ENCODE measurements at places on chromosomes 16 and 17. TPM values are rescaled to one million over a fixed set of nuclear protein-coding genes. Genes with fewer than 3 reads are reported as not detected.

GRCh38 chr17:68759002-68759342 lies 157.8 kb upstream of the FAM20A start:
- no peak for DNase-seq
- H3K36me3 ChIP-seq, result no peaks in the 10 kb centered on the region
- no peak overlapping the region for H3K4me3 ChIP-seq

- DNase-seq, result no peak
- no peak overlapping the region for H3K27ac ChIP-seq
- H3K27me3 ChIP-seq, result peaks cover 74% of the 10 kb centered on the region
Measured at GRCh38 chr17:36892112-36892838, 45.0 kb upstream of the LHX1 start.

DNA sequence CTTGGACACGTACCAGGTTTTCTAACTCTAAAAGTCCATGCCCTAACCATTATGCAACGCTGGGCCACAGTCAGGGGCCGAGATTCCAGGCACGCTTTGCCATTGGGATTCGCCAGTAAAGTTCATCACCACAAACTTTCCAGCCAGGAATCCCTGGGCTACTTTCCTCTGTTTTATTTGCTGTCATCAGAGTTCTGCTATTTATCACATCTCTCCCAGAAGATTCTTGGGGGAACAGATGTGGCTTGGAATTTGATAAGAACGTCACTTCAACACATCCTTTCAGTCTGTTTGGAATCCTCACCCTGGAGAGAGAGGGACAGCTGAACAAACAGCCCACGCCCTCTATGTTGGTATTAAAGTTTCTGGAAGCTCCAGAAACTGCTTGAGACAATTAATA lies 109.6 kb upstream of the CACNG3 start:
- no peaks in the 10 kb centered on the region for H3K4me1 ChIP-seq
- no peak for DNase-seq
- H3K36me3 ChIP-seq, result no peaks in the 10 kb centered on the region

DNA sequence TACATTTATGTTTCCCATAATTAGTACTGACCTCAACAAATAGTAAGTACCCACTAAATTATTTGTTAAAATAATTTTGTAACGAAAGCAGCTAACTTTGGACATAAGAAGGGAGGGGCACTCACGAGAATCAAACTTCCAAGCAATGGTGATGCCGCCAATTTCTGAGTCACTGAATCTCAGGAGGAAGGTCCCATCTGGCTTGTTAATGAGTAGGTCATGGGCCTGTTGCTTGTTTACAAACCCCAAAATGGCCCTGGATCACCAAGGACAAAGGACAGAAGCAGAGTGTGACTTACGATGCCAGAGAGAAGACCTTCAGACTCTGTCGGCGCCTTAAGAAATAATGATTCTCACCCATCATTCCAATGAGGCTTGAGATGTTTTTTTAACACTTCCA lies 15.8 kb upstream of the GHDC start:
- H3K27me3 ChIP-seq, result no peaks in the 10 kb centered on the region
- peaks cover 93% of the 10 kb centered on the region for H3K36me3 ChIP-seq
- H3K27ac ChIP-seq, result no peak overlapping the region
- H3K4me1 ChIP-seq, result peaks cover 21% of the 10 kb centered on the region
- no peak overlapping the region for H3K4me3 ChIP-seq

- H3K27ac ChIP-seq, result no peak overlapping the region
- no peak for DNase-seq
- H3K36me3 ChIP-seq, result peaks cover 12% of the 10 kb centered on the region
- no peak overlapping the region for H3K4me3 ChIP-seq
- H3K4me1 ChIP-seq, result no peaks in the 10 kb centered on the region
Measured at GRCh38 chr16:31055613-31056012, 18.4 kb downstream of the ZNF668 start.

- DNase-seq, result no peak
- H3K36me3 ChIP-seq, result no peaks in the 10 kb centered on the region
- H3K27me3 ChIP-seq, result no peaks in the 10 kb centered on the region
- no peak overlapping the region for H3K4me3 ChIP-seq
- no peak overlapping the region for H3K27ac ChIP-seq
Measured at GRCh38 chr17:394718-395095, 42.1 kb upstream of the RPH3AL start.

GRCh38 chr17:74839990-74840852 lies 19.5 kb downstream of the GRIN2C start:
- no peak for DNase-seq
- no peak overlapping the region for H3K4me3 ChIP-seq
- peaks cover 34% of the 10 kb centered on the region for H3K36me3 ChIP-seq
- peaks cover 36% of the 10 kb centered on the region for H3K4me1 ChIP-seq

- no peaks in the 10 kb centered on the region for H3K36me3 ChIP-seq
- no peaks in the 10 kb centered on the region for H3K27me3 ChIP-seq
- no peak overlapping the region for H3K4me3 ChIP-seq
- DNase-seq, result no peak
- no peaks in the 10 kb centered on the region for H3K4me1 ChIP-seq
Measured at GRCh38 chr17:17314501-17315071, 11.4 kb downstream of the NT5M start.

- no peak overlapping the region for H3K4me3 ChIP-seq
- DNase-seq, result no peak
- no peaks in the 10 kb centered on the region for H3K27me3 ChIP-seq
- H3K4me1 ChIP-seq, result no peaks in the 10 kb centered on the region
Measured at GRCh38 chr17:54063639-54064038, 240.9 kb downstream of the KIF2B start.

DNA sequence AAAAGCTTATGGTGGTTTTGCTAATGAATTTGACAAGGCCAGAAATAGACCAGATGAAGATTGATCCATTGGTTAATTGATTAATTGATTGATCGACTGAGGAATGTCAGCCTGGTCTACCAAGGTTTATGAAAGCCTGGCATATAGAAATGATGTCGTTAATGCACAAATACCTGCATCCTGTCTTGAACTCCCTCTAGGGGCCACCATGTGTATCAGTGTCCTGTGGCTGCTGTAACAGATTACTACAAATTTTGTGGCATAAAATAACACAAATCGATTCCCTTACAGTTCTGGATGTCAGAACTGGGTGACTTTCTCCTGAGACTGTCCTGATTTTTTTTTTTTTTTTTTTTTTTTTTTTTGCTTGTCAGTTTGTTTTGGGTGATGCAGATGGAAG lies 553.2 kb downstream of the MAF start:
- no peak for DNase-seq
- no peak overlapping the region for H3K27ac ChIP-seq
- H3K4me1 ChIP-seq, result no peaks in the 10 kb centered on the region
- H3K36me3 ChIP-seq, result no peaks in the 10 kb centered on the region
- H3K27me3 ChIP-seq, result no peaks in the 10 kb centered on the region

GRCh38 chr17:49452661-49453060 lies 38.0 kb upstream of the PHB1 start:
- no peak for DNase-seq
- no peak overlapping the region for H3K4me3 ChIP-seq
- H3K27ac ChIP-seq, result no peak overlapping the region

GRCh38 chr16:67750466-67750865 lies 31.4 kb upstream of the GFOD2 start:
- H3K27me3 ChIP-seq, result no peaks in the 10 kb centered on the region
- peaks cover 9% of the 10 kb centered on the region for H3K36me3 ChIP-seq
- no peak overlapping the region for H3K27ac ChIP-seq
- H3K4me1 ChIP-seq, result no peaks in the 10 kb centered on the region
- DNase-seq, result no peak
- no peak overlapping the region for H3K4me3 ChIP-seq

DNA sequence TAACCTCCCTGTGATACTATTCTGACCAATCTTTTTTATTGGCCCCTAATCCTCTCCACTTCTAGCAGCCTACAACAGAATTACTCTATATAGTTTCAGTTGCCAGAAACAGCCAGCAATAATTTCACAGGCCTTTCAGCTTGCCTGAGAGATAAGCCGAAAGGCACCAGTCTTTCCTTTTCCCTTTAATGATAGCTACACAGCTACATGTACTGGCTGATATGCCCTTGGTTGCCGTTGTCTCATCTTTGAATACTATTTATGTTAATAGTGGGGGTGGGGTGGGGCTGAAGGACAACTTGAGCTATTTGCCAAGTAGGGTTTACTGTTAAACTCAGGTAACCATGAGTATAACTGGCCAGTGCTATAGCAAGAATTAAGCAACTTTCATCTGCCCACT lies 35.8 kb upstream of the RASL10B start:
- no peak overlapping the region for H3K4me3 ChIP-seq
- H3K36me3 ChIP-seq, result peaks cover 42% of the 10 kb centered on the region
- no peak overlapping the region for H3K27ac ChIP-seq

GRCh38 chr16:84916850-84917249 lies 94.5 kb downstream of the ZDHHC7 start:
- no peak overlapping the region for H3K4me3 ChIP-seq
- no peak overlapping the region for H3K27ac ChIP-seq
- H3K4me1 ChIP-seq, result peaks cover 45% of the 10 kb centered on the region
- no peaks in the 10 kb centered on the region for H3K27me3 ChIP-seq
- no peaks in the 10 kb centered on the region for H3K36me3 ChIP-seq
- no peak for DNase-seq

DNA sequence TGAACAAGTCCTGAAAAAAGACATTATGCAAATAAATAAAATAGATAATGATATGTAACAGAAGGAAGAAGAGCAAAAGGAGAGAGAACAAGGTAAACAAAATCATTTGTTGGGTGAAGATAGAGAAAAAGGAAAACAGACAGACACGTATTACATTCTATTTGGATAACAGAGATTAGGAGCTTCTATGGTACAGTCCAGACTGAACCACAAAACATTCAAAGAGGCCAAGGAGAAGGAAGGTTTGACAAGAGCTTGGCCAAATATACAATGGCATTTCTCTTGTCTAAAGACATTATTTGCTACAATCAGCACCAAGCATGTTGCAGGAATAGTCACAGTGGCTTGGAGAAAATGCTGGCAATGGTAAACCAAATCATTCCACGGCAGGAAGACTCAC lies 29.2 kb downstream of the SMG6 start:
- H3K27ac ChIP-seq, result no peak overlapping the region
- H3K4me3 ChIP-seq, result no peak overlapping the region
- DNase-seq, result no peak
- no peaks in the 10 kb centered on the region for H3K27me3 ChIP-seq
- no peaks in the 10 kb centered on the region for H3K4me1 ChIP-seq

- peaks cover 41% of the 10 kb centered on the region for H3K36me3 ChIP-seq
- no peak for DNase-seq
- H3K27ac ChIP-seq, result no peak overlapping the region
- H3K27me3 ChIP-seq, result no peaks in the 10 kb centered on the region
- H3K4me1 ChIP-seq, result peaks cover 31% of the 10 kb centered on the region
Measured at GRCh38 chr16:66403531-66404145, 23.5 kb upstream of the BEAN1 start.

GRCh38 chr16:2325791-2326190 lies 14.7 kb downstream of the ABCA3 start:
- DNase-seq, result no peak
- H3K4me3 ChIP-seq, result no peak overlapping the region
- H3K4me1 ChIP-seq, result no peaks in the 10 kb centered on the region
- peaks cover 70% of the 10 kb centered on the region for H3K36me3 ChIP-seq

GRCh38 chr17:60602385-60602742 lies 2.4 kb downstream of the PPM1D start:
- no peak for DNase-seq
- H3K4me1 ChIP-seq, result peaks cover 58% of the 10 kb centered on the region
- no peaks in the 10 kb centered on the region for H3K36me3 ChIP-seq
- H3K4me3 ChIP-seq, result peak overlapping the region; percentile 96

- DNase-seq, result peak; percentile 42
- no peaks in the 10 kb centered on the region for H3K36me3 ChIP-seq
- H3K27ac ChIP-seq, result no peak overlapping the region
- H3K4me3 ChIP-seq, result no peak overlapping the region
- no peaks in the 10 kb centered on the region for H3K4me1 ChIP-seq
Measured at GRCh38 chr16:35724551-35724950, 2265.1 kb downstream of the TP53TG3F start.

GRCh38 chr17:65618516-65618915 lies 57.1 kb upstream of the AXIN2 start:
- H3K4me1 ChIP-seq, result no peaks in the 10 kb centered on the region
- H3K27ac ChIP-seq, result no peak overlapping the region
- no peak overlapping the region for H3K4me3 ChIP-seq
- H3K36me3 ChIP-seq, result no peaks in the 10 kb centered on the region
- no peak for DNase-seq

GRCh38 chr16:189604-190186 lies 9.4 kb downstream of the HBQ1 start:
- no peaks in the 10 kb centered on the region for H3K27me3 ChIP-seq
- no peak overlapping the region for H3K4me3 ChIP-seq
- H3K36me3 ChIP-seq, result peaks cover 73% of the 10 kb centered on the region
- no peak overlapping the region for H3K27ac ChIP-seq
- no peak for DNase-seq

DNA sequence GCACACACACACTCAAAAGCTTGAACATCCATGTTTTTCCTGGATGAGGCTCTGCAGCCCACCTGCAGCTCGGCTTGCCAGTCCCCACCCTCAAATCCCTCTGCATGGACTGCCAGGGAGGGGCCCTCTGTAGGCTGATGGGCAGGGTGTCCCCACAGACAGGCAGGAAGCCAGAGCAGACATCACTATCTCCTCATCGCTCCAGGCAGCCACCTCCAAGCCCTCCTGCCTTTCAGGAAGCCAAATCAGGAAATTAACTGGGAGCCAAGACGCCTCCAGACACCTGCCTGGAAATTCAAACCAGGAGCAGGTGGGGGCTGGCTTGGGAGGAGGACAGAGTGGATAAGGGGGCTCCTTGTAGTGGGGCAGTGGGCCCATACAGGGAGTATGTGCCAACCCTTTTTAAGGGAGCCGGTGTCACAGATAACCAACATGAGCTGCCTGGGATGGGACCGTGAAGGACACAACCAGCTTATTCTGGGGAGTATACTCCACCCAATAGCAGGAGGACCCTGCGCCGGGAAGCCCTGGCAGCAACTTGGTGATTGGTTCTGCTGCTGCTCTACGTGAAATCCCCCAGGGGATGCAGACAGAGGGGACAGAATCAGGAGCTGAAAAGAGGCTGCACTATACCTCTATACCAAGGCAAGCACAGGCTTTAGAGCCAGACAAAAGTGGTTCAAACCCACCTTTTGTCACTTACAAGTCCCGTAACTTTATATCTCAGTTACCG lies 139.1 kb downstream of the CCT6B start:
- no peaks in the 10 kb centered on the region for H3K36me3 ChIP-seq
- no peak overlapping the region for H3K27ac ChIP-seq
- no peak overlapping the region for H3K4me3 ChIP-seq
- H3K4me1 ChIP-seq, result no peaks in the 10 kb centered on the region
- DNase-seq, result no peak

The CDK3 gene
- 2.2 TPM for total RNA-seq

The SOX9 gene
- 1.4 TPM for total RNA-seq

The SOST gene
- not detected for total RNA-seq

The SOCS7 gene
- total RNA-seq, result 14.8 TPM

The PLLP gene
- 3.6 TPM for total RNA-seq

The PPP1R27 gene
- not detected for total RNA-seq

The PLD6 gene
- 3.1 TPM for total RNA-seq

The PLXDC1 gene
- 7.5 TPM for total RNA-seq

The SPATA22 gene
- total RNA-seq, result not detected

The KRT27 gene
- not detected for total RNA-seq

The SLFN12 gene
- total RNA-seq, result 7.5 TPM

The ACSM5 gene
- total RNA-seq, result 6.1 TPM

The MPV17L gene
- 9.3 TPM for total RNA-seq

The ZNF385C gene
- total RNA-seq, result 0.39 TPM

The CCL3 gene
- total RNA-seq, result 1.3 TPM

The PKMYT1 gene
- not detected for total RNA-seq
